ENCODE measurements at places on chromosomes 4 and X.

DNA sequence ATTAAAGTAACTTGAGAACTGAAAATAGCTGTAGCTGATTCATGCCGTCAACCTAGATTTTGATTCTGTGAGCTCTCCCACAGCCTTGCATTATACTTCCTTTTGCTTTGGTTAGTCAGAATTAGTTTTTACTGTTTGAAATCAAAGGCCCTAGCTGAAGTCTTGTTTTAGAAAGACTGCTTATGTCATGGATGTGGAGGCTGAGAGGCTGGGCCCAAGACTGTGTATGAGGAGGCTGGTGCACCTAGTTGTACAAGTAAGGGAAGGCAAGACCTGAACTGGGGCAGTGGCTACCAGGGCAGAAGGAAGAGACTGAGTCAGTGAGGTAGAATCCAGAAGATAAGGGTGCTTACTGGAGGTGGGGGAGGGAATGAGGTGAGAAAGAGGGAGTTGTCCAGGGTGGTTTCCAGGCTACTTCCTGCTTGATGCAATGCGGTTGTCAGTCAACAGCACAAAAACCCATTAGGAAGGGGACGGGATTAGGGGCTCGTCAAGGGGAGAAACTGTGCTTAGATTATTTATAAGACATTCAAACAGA is 76.2 kb upstream of the PAGE3 start:
- no peak for DNase-seq

DNA sequence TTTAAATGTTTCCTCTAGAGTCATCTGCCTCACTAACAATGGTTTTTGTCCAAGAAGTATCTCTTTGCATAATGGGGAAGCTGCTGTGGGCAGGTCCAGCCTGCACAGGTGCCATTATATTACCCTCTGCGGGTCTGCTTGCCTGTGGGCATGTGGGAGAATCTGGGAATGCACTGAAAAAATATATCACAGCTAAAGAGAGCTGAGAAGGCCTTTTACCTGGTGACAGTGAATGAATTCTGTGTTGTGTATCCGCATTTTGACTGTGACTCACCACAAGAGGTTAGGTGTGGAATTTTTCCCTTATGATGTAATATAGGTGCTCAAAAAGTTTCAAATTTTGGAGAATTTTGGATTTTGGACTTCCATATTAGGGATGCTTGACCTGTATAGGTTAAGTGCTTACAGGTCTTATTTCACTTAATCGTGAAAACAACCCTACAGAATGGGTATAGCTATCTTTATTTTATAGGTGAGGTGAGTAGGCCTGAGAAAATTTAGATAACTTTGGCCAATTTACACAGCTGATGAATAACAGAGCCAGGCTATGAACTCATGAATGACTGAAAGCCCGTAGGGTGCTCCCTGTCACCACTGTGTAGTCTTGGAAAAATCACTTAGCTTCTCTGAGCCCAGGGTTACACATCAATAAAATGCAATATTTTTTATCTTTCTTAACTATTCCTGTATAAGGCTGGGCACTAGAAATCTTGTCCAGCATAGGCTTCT is 198.0 kb upstream of the EPHA5 start:
- DNase-seq, result no peak

GRCh38 chr4:148235809-148236208 is 206.4 kb downstream of the NR3C2 start:
- no peak for DNase-seq

- no peak for DNase-seq
Measured at GRCh38 chr4:106582103-106582502, 213.5 kb upstream of the GIMD1 start.

DNA sequence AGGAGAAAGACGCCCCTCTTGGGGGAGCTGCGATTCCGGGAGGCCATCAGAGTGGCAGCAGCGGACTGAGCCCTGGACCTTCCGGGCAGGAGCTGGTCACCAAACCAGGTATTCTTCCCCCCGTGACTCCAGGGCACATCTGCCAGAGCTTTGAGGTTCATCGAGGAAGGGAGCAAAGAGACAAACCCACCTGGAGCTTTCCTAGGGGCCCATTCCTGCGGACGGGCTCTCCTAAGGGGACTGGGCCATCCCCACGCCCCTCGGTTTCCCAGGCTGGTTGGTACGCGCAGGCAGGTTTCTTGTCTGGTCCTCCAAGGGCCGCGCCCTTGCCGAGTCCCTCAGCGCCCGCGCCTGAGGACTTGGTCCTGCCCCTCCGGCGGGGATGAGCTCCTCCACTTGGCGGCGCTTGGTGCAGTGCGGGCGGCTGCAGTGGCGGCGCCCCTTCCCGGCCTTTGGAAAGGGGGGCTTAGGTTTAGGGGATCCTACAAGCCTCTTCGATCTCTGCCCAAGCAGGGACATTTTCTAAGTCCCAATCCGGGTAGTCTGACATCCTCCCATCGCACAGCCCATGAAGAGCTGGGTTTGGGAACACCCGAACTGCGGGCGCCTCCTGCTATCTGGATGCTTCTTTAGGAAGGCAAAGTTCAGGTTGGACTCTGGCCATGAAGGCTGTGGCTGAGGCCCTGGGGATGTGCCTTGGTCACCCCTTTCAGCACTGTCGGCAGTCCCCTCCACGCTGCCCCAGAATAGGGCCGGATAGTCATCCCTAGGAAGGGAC is 538 bp downstream of the STBD1 start:
- peak; percentile 7 for DNase-seq

- no peak for DNase-seq
Measured at GRCh38 chrX:12488220-12488619, 303.0 kb upstream of the PRPS2 start.

DNA sequence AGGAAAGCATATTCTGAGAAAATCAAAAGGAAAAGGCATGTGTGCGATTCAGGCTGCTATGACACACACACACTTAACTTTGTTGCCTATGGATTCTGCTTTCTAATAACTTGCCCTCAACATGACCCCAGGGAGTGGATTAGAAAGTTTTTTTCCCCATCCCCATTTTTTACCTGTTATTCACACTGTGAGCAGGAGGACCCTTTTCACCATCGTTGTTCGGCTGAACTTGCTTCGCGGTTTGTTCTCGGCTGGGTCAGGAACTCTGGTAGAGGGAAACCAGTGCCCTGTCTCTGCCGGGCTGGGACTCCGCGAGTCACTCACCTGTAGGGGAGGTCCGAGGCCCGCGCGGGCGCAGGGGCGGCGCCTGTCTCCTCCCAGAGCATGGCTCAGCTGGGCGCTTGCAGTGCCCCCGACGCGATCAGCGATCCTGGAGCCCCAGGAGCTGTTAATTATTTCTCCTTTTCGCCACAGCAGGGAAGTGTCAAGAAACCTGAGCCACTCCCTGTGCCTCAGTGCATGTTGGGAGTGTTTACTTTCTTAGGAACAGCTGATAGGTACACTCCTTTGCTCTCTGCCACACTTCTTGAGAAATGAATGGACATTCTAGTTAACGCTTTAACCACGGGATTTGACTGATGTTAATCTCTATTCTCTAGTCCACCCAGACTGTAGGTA is at the start of gene RASSF6:
Gene RASSF6 (minus strand): TSS at position 322 of the 678 bp plus-strand sequence. CDS start 8,641 bp downstream, outside the sequence.
- DNase-seq, result peak; percentile 59

Measured in NCI-H748 treated with DMSO at 0.1 percent for 48 hours (cell line).